ENCODE measurements at places on chromosomes 7 and 10. TPM values are rescaled to one million over a fixed set of nuclear protein-coding genes. Genes with fewer than 3 reads are reported as not detected.

DNA sequence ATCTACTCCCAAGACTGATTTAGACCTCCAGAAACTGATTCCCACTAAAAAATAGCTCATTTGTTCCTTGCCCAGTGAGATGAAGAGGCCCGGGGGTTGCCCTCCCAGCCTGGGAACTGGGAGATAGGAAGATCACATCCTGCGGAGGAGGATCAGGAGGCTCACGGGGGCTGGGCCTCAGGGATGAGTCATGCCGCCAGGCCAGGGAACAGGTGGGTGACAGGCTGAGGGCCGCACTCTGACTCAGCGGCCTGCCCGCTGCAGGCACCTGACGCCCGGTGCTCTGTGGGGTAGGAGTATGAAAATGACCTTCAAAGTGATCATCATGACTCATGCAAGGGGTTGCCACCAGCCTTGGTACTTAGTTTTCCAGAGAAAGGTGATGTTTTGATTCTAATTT lies 104.5 kb upstream of the ZPBP start:
- DNase-seq = no peak

GRCh38 chr7:27112361-27112760 lies 9.9 kb upstream of the HOXA2 start:
- DNase-seq = no peak

DNA sequence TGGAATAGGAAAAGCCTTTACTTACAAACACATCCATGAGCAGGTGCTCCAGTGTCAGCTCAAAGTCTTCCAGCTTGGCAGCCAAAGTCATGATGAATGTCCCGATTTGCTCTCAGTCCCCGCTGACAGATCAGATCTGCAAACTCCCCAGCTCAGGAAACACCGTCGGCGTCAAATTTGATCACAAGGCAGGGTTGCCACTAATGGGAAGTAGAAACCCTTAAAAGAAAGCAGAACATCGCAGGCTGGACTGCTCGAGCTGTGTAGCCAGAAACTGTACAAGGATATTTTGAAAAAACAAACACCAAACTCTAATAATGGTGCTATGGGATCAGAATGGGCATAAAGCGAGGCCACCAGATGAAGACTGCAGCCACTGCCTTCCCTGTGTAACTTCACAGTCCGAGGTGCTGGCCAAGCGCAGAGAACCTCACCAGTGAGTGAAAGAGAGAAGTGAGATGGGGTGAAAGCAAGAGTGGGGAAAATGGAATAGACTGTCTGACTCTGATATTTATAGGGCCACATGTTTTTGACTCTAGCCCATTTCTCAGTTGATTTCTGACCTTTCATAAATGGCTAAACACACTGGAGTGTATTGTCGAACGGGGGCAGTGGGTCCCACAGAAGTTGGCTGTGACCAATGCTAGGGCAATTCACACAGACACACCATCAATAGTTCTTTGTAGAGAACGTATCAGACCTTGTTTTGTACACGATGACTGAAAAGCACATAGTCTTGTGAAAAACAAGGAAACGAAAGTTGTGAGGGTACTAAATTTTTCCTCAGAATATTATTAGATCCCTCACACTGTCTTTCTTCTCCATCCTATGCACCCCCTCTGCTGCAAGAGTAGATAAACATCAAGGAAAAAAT lies 306.2 kb downstream of the FRMD4A start:
- DNase-seq = peak; percentile 31

- no peak for DNase-seq
These were observed 20.2 kb upstream of the NKX6-2 start for GRCh38 chr10:132806110-132806509.

GRCh38 chr7:47100148-47100816 lies 481.6 kb downstream of the TNS3 start:
- DNase-seq = no peak

GRCh38 chr7:23115991-23116390 lies 10.4 kb downstream of the KLHL7 start:
- no peak for DNase-seq

DNA sequence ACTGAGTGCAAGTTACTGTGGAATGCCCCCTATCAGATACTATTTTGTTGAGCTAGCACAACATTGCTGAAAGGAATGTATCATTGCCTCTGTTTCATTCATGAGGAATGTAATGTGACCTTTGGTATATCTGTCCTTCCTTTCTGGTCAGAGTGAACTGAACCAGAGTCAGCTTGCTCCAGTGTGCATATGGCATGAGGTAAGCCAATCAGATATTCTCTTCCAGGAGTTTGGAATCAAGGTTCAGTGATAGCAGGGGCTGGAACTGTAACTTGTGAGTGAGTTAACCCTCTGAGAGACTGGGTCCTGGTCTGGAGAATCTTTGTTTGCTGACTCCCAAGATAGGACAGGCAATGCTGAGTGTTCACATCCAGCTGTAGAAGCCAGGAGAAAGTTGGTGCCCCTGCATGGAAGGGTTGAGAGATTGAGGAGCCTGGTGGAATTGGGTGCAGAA lies 45.3 kb upstream of the OSBPL3 start:
- DNase-seq = no peak

DNA sequence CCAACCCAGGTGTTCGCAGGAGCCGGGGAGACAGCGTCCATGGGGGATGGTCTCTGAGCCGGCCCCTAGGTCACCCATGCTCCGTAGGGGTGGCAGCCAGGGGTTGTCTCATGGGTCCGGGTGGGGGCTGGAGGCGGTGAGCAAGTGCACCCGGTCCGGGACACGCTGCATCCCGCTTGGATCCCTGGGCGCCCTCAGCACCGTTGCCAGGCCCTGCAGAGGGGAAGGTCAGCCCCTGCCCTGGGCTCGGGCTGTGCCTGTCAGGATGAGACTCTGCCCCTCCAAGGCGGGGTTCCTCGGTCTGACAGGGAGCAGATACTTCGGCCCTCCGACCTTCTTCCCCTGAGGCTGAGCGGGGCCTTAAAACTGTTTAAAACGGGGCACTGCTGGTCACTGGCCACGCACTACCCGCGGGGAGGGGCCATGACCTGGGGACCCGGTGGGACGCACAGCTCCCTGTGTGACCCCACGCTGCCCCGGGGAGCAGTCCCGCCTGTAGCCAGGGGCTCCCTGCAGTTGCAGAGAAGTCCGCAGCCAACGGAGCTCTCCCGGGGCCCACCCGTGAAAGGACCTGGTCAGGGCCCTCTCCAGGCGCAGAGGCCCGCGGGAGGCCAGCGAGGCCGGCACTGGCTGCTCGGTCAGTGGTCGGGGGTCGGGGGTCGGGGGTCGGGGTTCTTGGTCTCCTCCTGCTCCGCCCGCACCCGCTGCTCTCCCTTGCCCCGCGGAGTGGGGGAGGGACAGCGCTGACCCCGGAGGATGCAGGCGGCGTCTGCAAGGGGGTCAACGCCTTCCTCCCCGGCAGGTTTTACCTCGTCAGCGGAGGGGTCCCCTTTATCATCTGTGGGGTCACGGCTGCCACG lies 33.4 kb upstream of the KNDC1 start:
- peak; percentile 59 for DNase-seq

ODAD2 gene
- total RNA-seq = 0.56 TPM

SUN3 gene
- not detected for total RNA-seq

FAM221A gene
- 3.4 TPM for total RNA-seq
